ENCODE measurements at places on chromosomes 7 and 10.

DNA sequence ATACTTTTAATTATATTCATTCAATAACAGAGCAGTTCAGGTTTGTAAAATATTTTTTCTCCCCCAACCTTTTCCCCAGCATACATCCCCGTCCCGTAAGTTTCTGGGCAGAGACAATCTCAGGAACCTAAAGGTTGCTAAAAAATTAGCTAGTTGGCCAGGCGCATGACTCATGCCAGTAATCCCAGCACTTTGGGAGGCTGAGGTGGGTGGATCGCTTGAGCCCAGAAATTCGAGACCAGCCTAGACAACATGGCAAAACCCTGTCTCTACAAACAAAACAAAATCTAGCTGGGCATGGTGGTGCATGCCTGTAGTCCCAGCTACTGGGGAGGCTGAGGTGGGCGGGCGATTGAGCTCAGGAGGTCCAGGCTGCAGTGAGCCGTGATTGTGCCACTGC lies 40.2 kb downstream of the TCF7L2 start:
- DNase-seq = no peak

DNA sequence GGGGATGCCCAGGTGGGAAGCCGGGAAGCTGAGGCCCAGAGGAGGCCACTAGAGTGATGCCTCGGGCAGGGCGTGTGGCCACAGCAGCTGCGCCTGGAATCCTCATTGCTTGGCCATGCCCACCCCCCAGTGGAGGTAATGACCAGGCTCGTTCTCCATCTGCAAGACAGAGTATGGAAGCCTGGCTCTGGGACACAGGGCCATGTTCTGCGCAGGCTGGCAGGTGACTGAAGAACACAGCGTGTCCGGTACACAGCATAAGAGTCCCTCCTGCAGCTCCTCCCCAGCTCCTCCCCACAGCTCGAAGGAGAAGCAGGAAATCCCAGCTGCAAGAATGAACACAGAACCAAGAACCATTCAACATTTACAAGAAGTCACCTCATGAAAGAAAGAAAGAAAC lies 64.8 kb downstream of the SMURF1 start:
- no peak for DNase-seq

- DNase-seq = no peak
These were observed 131.5 kb upstream of the ACBD5 start for GRCh38 chr10:27372095-27372494.

DNA sequence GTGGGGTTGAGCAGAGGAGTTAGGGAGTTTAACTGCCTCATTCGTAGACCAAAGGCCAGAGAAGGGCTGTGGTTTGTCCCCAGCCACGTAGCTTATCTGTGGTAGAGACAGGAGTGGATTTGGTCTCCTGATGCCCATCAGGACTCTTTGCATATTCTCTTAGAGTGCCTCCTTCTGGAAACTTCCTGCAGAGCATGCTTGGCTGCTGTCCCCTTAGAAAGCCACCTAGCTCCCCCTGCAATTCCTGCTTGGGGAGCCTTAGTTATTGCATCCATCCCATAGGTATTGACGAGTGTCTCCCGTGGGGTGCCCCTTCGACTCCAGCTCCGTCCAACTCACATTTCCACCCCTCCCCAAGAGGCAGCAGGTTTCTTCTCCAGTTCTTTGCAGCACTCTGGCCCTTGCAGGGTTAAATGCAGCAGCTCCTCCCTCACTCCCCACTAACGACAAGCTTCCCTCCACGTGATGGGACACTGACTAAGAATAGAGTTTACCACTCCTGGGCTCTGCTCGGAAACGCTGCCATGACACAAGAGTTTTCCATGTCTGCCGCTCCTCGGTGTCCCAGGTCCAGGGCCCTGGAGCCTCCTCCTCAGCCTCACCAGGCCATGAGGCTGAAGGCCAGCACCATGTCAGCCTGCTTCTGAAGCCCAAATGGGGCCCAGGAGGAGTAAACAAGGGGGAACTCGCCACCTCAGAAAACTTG lies 147.8 kb upstream of the UNC5B start:
- no peak for DNase-seq

DNA sequence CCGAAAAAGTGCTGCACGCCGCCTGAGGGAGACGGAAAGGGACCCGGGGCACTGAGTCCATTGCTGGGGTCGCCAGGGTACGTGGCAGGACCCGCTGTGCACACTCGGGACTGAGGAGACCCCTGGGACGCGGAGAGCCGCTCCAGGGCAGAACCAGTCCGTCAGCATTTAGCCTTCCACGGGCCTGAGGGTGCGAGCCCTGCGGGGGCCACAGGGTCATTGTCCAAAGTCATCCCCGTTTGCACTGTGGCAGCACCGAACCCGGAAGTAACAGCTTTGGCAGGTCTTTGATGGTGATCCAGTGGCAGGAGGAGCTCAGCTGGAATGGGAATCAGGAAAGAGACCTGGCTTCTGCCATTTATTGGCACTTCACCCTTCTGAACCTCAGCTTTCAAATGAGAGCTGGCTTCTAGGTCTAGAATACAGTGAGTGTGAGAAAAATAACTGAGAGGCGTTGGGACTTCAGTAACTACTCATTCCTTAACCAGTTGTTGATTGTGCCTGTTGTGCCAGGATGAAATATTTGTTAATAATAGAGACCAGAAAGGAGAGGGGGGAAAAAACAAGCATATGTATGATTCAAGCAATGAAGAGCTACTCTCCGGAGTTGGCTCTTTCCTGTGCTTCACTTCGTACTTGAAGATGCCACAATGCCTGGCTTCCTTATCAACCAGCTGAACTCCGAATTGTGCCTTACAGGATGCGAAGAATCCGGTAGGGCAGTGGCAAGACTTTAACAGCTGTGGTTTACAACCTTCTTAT lies 811 bp upstream of the ARHGAP12 start:
- peak; percentile 72 for DNase-seq

DNA sequence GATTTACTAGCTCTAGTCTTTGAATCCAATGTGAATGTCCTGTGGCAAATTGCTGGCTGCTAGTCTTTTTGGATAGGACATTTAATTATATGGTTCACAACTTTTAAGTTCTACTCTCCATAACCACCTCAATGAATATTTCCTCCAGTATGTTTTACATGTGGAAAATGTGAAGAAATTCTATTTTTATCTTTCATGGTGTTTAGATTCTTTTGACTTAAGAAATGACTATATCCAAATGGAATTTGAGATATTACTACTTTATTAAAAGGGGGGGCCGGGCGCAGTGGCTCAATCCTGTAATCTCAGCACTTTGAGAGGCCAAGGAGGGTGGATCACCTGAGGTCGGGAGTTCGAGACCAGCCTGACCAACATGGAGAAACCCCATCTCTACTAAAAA lies 202.0 kb downstream of the ARL4A start:
- DNase-seq = no peak

- no peak for DNase-seq
These were observed 10.2 kb downstream of the MYL10 start for GRCh38 chr7:101618916-101619315.

GRCh38 chr7:150415161-150416153 lies 35.0 kb upstream of the GIMAP8 start:
- no peak for DNase-seq

All from left hindlimb (tissue), 1 donor.